EH (cell line): ENCODE measurements at places on chromosomes 2 and 18.

DNA sequence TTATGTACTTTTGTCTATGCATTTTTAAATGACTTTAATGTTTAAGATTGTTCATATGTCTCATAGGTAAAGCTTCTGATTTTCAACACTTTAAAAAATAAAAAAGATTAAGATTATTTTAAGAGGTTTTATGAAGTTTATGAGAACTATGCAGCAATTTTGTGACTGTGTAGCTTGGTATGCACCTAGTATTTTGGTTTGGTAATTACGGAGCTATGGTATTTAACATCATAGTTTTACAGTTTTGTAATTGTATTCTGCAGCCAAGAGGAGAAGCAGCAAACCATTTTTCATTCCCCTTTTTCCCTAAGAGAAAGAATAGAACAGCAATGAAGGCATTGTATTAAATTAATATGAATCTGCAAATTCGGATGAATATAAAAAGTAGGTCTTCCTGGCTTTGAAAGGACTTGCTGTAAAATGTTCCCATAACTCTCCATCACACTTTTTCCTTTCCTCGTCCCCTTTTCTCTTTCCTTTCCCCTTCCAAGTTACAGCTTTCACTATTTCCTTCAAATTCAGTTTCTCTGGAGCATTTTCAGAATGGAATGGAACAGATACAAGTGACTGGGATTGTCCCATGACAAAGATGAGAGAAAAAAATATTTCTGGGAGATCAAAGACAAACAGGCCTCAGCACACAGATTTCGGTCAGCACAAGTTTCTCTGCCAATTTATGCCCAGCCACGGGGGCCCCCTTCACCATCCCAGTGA is 26.1 kb upstream of the PIEZO2 start:
- peak; percentile 84 for DNase-seq

DNA sequence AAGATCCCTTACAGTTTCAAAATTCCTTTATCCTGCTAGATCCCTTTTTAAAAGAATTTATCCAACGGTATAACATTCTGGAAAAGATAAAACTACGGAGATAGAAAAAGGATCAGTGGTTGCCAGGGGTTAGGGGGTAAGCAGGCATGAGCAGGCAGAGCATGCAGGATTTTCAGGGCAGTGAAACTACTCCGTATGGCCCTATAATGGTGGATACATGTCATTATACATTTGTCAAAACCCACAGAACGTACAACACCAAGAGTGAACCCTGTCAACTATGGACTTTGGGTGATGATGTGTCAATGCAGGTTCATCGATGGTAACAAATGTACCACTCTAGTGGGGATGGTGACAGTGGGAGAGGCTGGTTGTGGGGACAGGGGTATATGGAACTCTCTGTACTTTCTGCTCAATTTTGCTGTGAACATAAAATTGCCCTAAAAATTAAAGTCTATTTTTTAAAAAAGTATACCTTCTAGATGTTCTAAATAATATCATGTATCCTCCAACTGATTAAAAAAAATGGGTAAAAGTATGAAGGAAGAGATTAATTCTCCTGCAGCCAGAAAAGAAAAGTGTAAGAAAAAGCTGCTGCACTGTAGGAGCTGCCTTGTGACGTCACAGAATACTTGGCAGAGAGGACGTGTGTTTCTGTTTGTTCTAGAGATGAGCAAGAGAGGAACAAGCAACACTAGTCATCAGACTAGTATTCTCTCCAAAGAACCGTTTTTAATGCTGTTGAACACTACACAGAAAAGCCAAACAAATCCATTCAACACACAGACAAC is 23.6 kb downstream of the ANKRD44 start:
- DNase-seq = peak; percentile 95

DNA sequence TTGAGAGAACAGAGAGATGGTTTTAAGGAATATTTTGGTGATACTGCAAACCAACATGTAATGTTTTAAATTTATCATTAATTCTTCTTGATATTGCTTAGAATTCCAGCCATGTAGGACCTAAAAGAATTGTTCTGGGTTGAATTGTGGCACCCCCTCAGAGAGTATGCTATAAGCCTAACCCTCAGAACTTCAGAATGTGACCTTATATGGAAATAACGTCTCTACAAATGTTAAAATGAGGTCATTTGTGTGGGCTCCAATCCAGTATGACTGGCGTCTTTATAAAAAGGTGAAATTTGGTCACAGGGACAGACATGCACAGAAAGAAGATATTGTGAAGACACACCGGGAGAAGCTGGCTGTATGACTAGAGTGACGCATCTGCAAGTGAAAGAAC is 193.6 kb downstream of the NRXN1 start:
- no peak for DNase-seq

- DNase-seq = no peak
Measured at GRCh38 chr2:200456567-200456966, 53.3 kb downstream of the KCTD18 start.

DNA sequence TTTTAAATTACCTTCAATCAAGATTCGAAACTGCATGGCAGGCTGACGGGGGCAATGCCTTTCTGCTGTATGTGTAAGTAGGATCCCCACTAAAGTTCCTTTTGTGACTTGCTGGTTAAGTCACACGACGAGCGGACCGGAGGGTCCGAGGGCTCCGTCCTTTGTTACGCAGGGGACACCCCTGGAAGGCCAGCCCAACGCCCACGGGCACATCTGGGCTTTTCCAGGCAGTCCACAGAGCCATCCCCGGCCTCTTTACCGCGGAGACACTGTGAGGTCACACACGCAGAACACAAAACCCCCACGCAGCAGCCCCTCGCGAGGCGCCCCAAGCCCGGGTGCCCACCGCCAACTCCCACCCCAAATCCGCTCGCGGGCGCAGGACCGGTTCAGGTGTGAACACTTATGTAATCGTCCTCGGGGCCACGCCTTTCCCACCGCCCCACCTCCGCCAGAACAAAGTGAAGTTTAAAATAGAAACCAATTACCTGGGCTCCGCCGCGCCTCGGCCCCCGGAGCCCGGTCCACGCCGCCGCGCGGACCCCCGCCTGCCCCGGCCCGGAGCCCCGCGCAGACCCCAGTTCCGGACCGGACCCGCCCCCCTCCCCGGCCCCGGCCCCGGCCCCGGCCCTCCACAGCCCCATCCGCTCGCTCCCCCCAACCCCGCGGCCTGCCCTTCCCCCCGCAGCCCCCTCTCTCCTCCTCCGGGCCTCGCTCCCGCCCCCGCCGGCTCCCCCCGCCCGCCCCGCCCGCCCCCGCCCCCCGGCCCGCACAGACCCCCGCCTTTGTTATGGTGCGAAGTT is 4.2 kb downstream of the ZNF516 start:
- DNase-seq = peak; percentile 27

DNA sequence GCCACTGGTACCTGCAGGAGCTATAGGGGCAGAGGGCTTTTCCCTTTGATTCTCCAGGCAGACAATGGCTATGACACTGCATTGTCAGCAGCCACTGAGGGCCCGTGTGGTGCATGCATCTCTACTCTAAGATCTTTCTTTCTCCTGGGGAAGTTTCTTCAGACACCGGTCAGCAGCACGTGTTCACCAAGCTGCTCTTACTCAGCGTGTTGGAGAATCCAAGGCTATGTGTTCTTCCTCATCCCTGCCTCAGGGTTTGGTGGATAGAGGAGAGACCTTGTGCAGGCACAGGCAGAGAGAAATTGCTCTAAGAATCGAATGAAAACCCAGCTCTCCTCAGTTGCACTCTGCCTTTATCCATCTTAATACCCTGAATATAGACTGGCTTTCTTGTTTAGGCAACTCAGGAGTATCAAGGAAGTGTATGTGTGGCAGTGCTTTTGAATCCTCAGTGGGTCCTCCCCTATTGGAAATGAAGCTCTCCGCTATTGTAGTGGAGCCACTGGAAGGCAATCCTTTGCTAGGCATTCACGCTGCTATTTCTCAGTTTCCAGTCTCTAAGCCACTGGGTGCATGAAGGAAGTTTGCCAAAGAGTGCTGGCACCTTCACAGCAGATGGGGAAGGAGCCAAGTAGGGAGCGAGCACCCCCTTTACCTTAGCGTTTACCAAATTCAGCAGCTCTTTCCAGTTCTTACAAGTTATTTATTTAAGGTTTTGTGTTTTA is 86.9 kb upstream of the EML6 start:
- DNase-seq = no peak

- DNase-seq = no peak
Measured at GRCh38 chr2:132496555-132496954, 80.0 kb downstream of the GPR39 start.
